ENCODE measurements at places on chromosomes 4 and X.

GRCh38 chrX:11380187-11380844 lies 87.1 kb downstream of the AMELX start:
- no peak for DNase-seq

DNA sequence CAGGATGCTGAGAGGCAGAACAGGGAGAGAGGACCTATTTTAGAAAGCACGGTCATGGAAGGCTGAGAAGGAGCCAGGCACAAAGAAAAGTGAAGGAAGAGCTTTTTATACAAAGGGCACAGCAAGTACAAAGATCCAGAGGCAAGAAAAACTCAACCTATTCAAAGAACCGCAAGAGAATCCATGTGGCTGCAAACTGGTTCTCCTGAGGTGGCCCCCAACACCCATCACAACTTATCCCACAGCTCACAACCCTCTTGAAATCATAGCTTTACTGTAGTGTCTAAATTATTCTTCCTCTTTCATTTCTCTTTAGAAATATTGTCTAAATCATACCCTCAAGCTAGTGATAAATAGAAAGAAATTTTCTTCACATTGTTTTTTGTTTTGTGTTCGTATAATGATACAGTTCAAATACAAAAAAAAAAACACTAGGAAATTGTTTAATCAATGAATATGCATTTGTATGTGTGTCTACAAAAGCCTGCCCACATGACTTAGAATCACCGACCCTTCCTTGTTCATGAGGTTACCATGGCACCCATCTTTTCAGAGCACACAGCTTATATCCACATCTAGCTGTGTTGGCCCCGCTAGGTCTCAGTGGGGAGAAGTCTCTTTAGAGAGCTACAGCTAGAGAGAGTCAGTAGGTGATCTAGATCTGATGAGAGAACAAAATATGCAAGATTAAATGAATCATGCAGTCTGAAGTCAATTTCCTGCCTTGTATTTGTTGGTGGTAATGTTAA lies 126.9 kb upstream of the DCLK2 start:
- DNase-seq: no peak

- DNase-seq: no peak
Observed at GRCh38 chr4:177308125-177308524, 1.5 kb upstream of the NEIL3 start.

GRCh38 chr4:183591301-183591700 lies 67.7 kb downstream of the RWDD4 start:
- no peak for DNase-seq

- DNase-seq: no peak
Observed at GRCh38 chr4:108620933-108621905, 843 bp downstream of the RPL34 start.

DNA sequence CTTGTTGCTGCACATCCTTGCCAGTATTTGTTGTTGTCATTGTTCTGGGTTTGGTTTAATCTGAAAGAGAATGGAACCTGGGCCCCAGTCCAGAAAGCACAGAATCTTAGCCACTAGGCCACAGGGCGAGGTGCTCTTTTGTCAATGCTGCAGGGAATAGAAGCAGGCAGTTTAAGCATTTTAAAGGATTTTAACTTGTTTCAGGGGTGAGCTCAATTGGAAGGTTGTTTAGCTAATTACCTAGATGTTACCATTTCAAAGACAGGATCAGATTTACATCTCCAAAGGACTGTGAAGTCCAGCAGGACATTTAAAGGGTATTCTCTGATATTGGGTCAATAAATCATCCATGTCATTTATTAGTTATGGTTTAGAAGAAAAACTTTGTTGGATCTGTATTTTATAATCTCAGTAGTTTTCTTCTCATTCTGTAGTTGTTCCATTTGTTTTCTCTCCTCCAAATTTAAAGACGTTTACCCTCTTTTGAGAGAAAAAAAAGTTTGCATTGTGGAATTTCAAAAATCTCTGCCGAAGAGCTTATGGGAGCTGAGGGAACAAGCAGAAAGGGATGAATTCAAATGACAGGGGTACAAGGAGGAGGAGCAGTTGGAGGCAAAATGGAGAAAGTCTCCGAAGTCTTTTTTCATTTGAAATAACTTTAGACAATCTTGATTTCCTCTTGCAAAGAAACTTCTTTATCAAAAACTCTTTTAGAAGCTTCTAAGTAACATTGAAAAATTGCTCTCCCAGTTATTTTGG lies 57.5 kb upstream of the FAM47C start:
- no peak for DNase-seq

GRCh38 chrX:130803537-130803936 lies 99.5 kb downstream of the ENOX2 start:
- no peak for DNase-seq

DNA sequence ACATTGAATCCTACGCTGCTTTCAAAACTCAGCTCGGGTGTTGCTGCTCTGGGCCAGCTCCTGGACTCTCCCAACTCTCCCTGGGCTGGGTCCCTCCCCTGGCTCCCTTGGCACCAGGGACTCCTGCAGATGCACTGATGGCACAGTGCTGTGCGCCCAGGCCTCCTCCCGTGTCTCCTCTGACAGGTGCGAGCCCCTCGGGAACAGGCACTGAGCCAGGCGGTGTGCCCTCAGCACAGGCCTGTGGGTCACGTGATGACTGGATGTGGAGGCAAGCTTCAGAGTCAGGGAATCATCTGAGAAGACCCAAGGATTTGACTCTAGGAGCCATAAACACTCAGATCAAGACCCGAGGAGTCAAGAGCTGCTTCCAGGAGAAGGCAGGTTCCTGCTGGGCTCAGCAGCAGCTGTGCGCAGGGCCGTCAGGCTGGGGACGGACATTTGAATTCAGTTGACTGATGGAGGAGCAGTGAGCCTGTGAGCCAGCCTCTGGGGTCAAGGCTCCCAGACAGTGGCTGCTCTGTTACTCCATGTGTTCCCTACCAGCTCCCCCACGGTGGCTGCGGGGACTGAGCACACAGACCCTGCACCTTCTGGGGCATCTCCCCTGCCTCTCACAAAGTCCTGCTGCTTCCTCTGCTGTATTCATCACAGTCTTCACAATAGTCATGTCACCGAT lies 33.0 kb downstream of the NAT8L start:
- no peak for DNase-seq

DNA sequence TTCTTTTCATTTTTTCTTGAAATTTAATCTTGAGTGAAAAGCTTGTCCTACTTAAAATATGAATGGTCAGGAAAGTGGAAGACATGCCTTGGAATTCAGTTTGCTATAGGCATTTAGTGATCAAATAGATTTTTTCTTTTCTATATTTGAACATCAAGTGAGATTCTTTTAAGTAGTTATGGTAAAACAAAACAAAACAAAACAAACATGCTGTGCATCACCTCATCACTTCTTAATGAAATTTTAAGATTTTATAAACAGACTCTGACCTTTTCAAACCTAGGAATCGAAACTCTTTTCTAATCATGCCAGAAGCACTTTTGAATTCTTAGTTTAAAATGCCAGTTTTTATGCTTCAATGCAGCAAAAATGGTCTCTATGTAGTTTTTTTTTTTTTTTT lies 62.8 kb downstream of the CNKSR2 start:
- DNase-seq: no peak

GRCh38 chr4:75235359-75235951 lies 278.7 kb downstream of the RCHY1 start:
- DNase-seq: no peak

GRCh38 chr4:48481581-48481980 lies 1.6 kb upstream of the SLC10A4 start:
- DNase-seq: no peak

DNA sequence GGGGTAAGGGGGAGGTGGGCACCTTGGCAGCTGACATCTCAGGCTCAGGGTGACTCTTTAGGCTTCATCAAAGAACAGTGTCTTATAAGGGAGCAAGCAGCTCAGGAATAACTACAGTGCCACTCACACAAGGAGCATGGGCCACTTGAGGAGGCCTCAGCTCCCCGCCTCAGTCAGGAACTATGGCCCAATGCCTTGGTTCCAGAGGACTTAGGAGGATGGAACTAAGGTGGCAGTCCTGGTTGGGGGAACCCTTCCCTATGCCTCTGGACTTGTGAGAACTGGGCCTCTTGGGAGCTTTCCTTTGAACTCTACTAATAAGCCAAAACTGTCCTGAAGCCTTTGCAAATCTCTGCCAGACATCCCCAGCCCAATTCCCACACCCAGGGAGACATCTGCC lies 160.6 kb downstream of the EFNB1 start:
- DNase-seq: no peak

- no peak for DNase-seq
Observed at GRCh38 chr4:77310931-77311330, 153.9 kb downstream of the CCNG2 start.

DNA sequence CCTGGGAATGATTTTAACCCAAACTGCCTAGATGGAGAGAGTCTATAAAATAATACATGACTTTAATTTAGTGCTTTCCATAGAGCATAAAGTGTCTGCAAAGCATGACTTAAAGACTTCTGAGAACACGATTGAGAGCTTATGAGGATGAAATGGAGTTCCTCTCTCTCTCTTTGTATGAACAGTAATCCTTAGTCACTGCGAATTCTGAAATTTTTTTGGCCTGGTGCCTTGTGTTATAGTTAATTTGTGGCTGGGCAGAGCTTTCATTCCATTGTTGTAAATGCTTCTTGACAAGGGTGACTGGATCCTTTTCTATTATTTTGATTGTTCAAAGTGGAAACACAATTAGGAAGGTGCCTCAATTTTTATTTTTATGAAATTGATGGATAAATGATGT lies 179.5 kb downstream of the CEP135 start:
- DNase-seq: no peak

- no peak for DNase-seq
Observed at GRCh38 chr4:555566-556275, 20.4 kb downstream of the TMEM271 start.

DNA sequence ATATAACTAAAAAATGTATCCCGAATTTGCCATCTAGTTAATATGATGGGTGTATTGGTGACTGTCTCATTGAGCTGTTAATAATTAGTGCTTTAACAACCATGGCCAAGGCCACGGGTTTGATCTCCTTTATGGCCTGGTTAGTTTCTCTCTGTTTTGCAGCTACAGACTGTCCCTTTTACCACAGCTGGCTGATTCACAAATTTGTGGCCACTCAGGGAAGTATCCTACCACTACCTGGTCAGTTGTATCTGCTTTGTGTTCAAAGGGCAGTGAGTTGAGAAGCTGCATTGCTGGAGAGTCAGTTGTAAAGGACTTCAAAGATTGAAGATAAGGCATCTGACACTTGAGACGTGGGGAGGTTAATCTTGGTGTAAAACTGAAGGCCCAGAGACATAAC lies 219.1 kb upstream of the BMP3 start:
- DNase-seq: no peak
